ENCODE measurements at places on chromosomes 3 and 15.

- DNase-seq: no peak
These were observed 55.1 kb downstream of the MBNL1 start for GRCh38 chr3:152323834-152324233.

GRCh38 chr3:84125201-84125721 is 833.5 kb upstream of the CADM2 start:
- DNase-seq: no peak

- DNase-seq: no peak
These were observed 928.3 kb downstream of the NSUN3 start for GRCh38 chr3:94990952-94991705.

GRCh38 chr3:134350266-134350665 is 24.0 kb downstream of the AMOTL2 start:
- DNase-seq: no peak

- DNase-seq: no peak
These were observed 55.9 kb upstream of the NR2C2 start for GRCh38 chr3:14891135-14892132.
